Natural killer cell treated with Interleukin-12 subunit alpha and Interleukin-12 subunit beta and Interleukin-15 and Interleukin-18, amount 100 ng/mL, for 72 hours (primary cell): ENCODE measurements at places on chromosomes 2 and 18. TPM values are rescaled to one million over a fixed set of nuclear protein-coding genes. Genes with fewer than 3 reads are reported as not detected.

- DNase-seq, result no peak
Measured at GRCh38 chr2:161555826-161556225, 68.4 kb upstream of the SLC4A10 start.

Gene SLC5A7
- not detected for total RNA-seq

DNA sequence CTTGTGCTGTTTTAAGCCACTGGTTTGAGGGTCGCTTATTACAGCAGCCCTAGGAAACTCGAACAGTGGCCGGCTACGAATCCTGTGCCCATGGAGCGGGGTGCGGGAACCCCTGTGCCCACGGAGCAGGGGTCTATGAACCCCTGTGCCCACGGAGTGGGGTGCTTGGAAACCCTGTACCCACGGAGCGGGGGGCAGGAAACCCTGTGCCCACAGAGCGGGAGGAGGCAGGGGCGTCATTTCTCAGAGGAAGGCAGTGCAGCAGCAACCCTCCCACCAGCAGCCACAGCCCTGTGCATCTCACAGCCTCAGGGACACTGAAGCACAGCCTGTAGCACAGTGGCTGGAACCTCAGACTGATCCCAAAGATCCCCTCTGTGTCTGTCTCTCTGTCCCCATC, 34.2 kb upstream of the GPC1 start:
- DNase-seq, result no peak

Gene TLX2
- total RNA-seq, result 0.95 TPM

- no peak for DNase-seq
Measured at GRCh38 chr2:205775097-205775877, 93.0 kb downstream of the NRP2 start.

Gene FNDC4
- not detected for total RNA-seq

Gene SNRPD1
- total RNA-seq, result 91.2 TPM

DNA sequence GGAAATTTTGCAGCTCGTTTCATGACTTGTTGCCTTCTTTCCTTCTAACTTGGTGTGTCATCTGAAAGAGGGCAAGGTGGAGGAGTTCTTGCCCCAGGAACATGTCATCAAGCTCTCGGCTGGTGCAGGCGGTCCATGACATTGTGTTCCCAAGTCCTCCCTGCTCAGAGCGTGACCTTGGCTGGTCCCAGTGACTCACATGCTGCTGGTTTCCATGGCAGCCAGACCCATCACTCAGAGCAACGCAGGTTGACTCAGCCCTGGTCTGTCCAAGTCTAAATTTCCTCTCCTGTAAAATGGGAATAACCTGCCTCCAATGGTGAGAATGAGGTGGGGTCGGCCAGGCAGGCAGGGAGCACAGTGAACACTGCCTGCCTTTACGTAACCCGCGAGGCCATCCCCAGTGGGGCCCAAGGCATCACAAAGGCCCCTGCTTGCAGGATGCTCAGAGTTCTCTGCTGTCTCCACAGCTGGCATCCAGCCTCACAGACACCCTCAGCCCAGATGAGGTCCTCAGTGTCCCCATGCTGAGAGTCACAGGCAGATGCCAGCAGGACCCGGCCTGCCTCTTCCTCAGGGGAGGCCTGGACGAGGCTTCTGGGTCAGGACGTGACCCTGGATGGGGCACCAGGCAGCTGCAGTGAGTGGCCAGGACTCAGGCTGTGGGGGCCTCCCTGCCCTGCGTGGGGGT, 143.7 kb downstream of the TPO start:
- DNase-seq, result no peak

Gene IL1F10
- total RNA-seq, result not detected

DNA sequence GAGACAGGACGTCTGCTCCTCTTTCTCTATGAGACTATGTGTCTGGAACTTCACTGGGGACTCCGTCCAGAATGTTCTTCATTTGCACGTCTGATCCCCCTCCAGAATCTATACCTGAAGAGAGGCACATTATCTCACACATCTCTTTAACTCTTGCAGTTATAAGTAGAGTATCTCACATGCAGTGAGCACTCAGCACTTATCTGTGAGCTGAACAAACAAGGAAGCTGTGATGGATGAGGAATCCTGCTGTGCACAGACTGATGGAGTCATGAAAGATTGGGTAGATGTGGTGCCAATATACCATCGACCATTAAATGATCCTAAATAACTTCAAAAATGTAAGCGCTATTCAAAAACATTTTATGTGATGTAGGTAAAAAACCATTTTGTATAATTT, 888.3 kb upstream of the CELF4 start:
- DNase-seq, result no peak

Gene SPATS2L
- 44.4 TPM for total RNA-seq

DNA sequence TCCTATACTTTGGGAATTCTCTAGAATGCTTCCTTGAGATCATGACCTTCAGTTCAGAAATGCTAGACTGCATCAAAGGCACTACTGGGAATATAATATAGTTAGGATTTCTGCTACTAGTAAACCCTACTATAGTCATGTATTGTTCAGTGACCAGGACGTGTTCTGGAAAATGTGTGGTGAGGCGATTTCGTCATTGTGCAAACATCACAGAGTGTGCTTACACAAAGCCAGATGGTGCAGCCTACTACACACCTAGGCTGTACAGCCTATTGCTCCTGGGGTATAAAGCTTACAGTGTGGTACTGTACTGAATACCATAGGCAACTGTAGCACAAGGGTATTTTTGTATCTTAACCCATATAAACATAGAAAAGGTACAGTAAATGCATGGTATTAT, 13.0 kb downstream of the CXCR4 start:
- no peak for DNase-seq

Gene NT5DC4
- total RNA-seq, result not detected

- DNase-seq, result no peak
Measured at GRCh38 chr2:181395851-181396250, 61.3 kb upstream of the ITGA4 start.

GRCh38 chr2:216548901-216549331, 50.3 kb downstream of the RPL37A start:
- no peak for DNase-seq

GRCh38 chr2:13537771-13538349, 821.1 kb downstream of the TRIB2 start:
- DNase-seq, result no peak

- no peak for DNase-seq
Measured at GRCh38 chr18:76757335-76757734, 65.0 kb upstream of the ZNF236 start.

Gene CLEC4F
- total RNA-seq, result 8.9 TPM

Gene GPC1
- total RNA-seq, result 1.8 TPM

GRCh38 chr2:222398446-222398885, 25.9 kb upstream of the SGPP2 start:
- DNase-seq, result no peak

- no peak for DNase-seq
Measured at GRCh38 chr2:80111185-80111584, 193.4 kb downstream of the LRRTM1 start.

- no peak for DNase-seq
Measured at GRCh38 chr18:49851624-49852023, 38.3 kb upstream of the ACAA2 start.

Gene EMX1
- total RNA-seq, result not detected

Gene SCYGR4
- total RNA-seq, result not detected
